Kidney epithelial cell (primary cell): ENCODE measurements at places on chromosomes 2 and 18.
A peak's percentile ranks its signal among the peaks of the same experiment; 100 is the strongest.

DNA sequence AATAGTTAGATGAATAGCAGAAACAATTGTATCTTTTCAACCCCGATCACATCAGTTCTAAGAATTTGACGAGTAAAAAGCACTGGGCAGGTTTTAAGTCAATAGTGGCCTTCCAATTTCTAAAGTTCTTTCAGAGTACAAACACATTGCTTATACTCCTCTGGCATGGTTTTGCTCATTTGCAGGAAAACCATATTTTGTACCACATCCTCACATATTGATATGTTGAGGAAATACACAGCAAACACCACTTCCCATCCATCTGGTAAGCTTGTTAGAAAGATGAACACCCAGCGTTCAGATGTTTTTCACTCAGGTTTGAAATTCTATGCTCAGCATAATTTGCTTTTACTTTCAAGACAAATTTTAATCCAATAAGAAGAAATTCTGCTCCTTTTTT, 344.6 kb upstream of the ACVR2A start:
- no peak for DNase-seq

- no peak for DNase-seq
Observed at GRCh38 chr18:50518787-50519546, 40.9 kb upstream of the MAPK4 start.

DNA sequence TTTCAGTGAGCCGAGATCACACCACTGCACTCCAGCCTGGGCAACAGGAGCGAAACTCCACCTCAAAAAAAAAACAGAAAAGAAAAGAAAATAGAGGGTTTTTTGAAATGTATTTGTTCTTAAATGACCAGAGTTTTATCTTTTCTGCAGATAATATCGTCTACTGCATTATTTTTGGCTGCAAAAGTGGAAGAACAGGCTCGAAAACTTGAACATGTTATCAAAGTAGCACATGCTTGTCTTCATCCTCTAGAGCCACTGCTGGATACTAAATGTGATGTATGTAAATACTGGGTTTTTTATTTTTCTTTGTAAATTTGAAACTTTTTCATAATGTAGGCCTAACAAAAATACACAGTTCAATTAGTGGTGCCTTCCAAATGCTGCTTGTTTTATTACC, 18.1 kb downstream of the CCNT2 start:
- no peak for DNase-seq

GRCh38 chr2:121075006-121075551, 209.9 kb downstream of the TFCP2L1 start:
- peak; percentile 78 for DNase-seq

DNA sequence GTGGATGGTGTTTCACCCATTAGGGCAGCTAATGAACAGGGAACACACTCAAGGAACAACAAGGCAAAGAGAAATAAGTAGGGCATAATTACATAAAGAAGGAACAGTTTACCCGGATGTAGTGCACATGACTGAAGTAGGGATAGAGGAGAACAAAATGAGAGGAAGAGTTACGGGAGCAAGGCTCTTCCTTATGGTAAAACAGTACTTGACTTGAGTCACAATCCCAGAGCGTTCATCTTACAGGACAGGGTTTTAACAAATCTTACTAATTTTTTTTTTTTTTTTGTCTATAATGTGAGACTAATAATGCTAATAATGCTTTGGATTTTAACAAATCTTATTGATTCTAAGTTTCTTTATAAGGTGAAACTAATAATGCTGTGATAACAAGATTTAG, 1329.5 kb downstream of the LRP1B start:
- no peak for DNase-seq

- no peak for DNase-seq
Observed at GRCh38 chr2:219844401-219845091, 217.1 kb downstream of the SLC4A3 start.

DNA sequence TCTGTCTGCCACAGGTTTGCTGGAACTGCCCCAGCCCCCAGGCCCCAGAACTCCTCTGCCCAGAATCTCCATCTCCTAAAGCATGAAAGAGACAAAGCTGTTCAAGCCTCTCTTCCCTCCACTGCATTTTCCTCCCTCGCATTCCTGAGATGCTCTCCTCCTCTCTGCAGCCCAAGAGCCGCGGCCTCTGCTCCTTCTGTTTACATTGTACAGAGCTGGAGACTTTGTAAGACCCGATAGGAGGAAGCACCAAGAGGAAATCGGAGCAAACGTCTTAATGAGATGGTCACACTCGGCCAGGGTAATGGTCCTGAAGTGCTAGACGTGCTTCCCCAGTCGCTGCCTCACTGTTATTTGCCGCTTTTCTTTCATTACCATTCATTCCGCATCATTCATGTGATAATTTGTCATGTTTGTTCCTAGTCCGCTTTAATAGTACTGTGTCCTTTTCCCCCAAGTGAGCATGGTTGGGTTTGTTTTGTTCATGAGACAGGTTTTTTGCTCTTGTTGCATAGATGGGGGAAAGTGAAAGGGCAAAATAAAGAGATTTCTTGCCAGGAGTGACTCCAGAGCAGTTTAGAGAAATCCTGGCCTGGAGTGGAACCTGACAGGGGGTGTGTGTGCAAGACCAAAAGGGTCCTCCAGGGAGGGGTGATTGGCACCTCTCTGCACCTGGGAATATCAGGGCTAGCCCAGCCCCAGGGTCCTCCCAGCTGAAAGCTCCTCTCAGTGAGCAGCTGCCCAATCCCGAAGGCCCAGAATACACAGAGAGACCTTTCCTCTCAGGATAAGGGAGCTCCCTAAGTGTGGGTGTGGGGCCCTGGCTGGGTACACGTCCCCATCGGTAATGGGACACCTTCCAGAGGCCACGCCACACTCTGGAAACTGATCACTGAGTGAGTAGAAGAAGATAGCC, 44.9 kb upstream of the ID2 start:
- DNase-seq, result peak; percentile 61

- no peak for DNase-seq
Observed at GRCh38 chr2:235877275-235877802, 290.8 kb downstream of the GBX2 start.

GRCh38 chr2:152740743-152741328, 22.4 kb downstream of the ARL6IP6 start:
- DNase-seq, result no peak

GRCh38 chr2:10289891-10290290, 12.8 kb upstream of the HPCAL1 start:
- peak; percentile 68 for DNase-seq

DNA sequence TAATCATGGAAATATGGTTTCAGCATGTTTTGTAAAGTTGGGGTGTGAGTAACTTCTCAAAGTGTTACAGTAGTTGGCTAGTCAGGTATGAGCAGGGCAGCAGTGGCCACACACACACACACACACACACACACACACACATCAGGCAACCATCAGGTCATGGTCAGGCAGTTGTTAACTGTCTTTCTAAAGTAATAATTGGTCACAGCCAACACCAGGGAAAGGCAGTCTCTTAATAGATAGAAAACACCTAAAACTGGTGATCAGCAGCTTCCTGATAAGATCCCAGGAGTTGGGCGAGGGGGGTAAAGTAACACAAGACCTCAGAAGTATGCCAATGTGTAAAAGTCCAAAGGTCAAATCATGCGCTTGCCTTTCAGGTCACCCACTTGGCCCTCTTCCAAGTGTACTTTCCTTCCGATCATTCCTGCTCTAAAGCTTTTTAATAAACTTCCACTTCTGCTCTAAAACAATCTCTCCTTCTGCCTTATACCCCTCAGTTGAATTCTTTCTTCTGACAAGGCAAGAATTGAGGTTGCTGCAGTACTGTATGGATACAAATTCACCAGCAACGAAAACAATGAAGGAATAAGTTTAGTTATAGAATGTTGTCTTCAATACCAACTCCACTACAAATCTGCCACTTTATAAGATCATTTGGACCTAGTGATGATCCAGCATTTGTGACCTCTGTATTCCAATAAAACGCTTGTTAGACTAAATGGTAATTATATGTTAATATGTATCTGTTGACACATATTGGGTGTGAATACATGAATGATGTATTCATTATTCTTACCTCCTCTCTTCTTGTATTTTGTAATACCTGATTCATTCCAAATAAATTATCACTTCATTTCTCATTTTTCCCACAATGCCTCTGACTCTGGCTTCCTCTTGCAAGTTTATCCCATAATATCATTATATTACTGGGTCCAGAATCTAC, 254.3 kb downstream of the METTL4 start:
- DNase-seq, result no peak

DNA sequence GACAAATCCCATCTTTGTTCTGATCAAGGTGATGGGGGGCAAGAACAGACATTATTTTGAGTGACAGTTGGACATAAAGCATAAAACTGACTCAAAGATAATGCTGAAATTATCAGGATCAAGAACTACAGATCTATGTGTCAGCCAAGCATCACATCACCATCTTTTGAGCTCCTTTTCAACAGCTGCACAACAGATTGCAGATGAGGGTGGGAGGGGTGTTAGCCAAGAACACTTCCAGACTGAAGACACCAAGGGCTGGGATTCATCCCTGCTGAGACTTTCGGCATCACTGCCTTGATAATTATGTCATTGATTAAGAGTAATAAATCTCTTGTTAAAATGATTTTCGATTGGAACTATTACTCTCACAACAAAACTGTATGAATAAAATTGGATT, 191.5 kb upstream of the NETO1 start:
- no peak for DNase-seq

DNA sequence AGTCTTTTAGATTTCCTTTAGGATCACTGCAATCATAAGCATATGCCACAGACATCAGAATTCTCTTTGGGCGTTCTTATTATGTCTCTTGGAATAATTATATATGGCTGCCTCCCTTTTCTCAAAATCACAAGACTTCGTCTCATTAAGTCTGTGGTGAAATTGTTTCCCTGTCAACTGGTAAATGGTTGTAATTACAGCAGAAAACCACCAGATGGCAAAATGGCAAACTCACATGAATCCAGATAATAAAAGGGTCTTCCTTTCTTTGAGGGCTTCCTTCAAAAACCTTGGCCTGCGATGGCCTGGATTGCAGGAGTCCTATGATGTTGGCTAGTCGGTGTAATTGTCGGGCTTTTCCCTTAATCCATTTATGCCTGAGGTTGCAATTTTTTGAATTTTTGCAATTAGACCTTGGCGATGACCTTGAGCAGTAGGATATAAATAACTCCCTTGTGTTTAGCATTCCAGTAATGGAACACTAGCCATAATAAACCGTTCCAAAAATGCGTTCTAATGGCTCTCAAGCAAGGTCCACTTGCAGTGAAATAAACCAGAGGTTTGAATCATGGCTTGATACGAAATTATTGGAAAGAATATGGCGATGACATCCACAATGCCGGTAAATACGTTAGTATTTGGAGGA, 656.4 kb downstream of the MBD2 start:
- no peak for DNase-seq

- DNase-seq, result no peak
Observed at GRCh38 chr2:157758586-157758985, 117.5 kb downstream of the ACVR1 start.

DNA sequence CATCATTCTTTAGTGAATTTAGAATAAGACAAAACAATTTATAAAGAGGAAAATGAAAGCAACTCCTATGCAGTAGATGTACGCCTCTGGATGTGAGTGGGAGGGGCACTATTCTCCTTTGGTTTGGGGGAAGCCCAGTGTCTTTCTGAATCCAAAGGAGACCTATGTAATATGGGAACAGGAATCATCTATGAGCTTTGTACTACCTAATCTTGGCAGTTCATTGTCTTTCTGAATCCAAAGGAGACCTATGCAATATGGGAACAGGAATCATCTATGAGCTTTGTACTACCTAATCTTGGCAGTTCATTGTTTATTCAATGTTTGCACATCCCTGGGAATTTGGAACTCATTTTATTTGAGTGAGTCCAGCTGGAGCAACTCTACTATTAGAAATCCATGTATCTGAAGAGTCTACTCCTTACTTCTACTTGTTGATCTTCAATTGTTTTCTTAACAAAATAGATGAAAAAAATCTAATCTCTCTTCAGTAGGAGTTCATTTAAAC, 401.1 kb upstream of the LRATD1 start:
- DNase-seq, result no peak

DNA sequence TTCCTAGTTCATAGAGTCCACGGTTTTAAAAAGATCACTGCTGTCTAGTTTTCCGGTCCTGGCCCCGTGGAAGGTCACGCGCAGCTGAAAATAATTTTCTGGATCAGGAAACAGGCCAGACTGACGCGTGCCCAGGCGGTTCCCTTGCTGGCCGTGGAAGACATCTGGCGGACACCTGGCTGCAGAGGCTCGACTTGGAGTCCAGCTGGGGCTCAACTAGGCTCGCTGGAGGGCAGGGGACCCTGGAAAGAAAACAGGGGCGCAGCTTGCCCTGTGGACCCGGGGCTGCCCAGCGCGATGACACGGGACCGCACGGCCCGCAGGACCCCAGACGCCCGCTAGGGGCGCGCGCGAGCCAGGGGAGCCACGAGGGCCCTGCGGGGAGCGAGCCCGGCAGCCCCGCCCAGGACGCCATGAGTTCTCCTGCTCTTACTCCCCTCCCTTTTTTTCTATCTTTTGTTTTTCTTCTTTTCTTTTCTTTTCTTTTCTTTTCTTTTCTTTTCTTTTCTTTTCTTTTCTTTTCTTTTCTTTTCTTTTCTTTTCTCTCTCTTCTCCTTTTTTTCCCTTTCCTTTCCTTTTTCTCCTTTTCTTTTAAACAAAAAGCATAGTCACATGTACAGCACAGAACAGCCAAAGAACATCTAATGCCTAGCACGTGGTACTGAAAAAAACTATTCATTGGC, 43.2 kb upstream of the UBE2F start:
- DNase-seq, result no peak

GRCh38 chr2:143193121-143193520, 63.9 kb downstream of the ARHGAP15 start:
- DNase-seq, result no peak

- DNase-seq, result no peak
Observed at GRCh38 chr18:36771245-36771644, 57.6 kb downstream of the TPGS2 start.
